ENCODE measurements at places on chromosomes 13 and 19.

DNA sequence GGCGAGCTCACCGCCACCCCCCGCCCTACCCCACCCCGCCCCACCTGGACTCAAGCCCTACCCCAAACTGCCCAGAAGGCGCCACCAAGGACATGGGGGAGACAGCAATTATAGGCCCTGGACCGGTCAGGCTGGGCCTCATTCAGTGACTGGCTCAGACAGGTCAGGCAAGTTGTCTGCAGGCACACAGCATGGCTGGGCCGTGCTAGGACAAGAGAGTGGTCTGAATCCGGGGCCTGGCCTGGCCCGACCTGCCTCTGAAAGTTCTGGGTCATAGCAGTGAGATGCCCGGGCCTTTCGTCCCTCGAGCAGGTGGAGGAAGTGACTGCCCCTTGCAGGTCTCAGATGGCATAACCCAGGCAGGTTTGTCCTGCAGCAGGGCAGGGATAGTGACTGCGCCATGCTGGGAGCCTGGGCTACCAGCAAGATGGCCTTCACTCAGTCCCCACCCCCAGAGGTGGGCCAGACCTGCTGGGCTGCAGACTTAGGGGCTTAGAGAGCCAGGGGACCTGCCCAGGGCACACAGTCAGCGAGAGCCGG is 21.0 kb downstream of the COMP start:
- no peak for DNase-seq

DNA sequence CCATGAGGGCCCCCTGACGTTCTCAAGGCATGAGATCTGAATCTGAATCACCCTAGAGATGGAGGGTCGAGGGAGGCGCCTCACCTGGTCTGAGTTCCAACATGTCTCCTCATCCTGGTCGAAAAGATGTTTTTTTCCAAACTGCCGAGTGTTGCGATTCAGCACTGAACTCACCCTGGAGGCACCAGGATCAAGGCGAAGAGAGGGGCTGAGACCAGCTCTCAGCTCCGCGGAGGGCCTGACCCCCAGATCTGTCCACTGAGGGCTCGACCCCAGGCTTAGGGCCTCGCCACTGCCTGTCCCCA is 555 bp downstream of the NR2C2AP start:
- no peak for DNase-seq

DNA sequence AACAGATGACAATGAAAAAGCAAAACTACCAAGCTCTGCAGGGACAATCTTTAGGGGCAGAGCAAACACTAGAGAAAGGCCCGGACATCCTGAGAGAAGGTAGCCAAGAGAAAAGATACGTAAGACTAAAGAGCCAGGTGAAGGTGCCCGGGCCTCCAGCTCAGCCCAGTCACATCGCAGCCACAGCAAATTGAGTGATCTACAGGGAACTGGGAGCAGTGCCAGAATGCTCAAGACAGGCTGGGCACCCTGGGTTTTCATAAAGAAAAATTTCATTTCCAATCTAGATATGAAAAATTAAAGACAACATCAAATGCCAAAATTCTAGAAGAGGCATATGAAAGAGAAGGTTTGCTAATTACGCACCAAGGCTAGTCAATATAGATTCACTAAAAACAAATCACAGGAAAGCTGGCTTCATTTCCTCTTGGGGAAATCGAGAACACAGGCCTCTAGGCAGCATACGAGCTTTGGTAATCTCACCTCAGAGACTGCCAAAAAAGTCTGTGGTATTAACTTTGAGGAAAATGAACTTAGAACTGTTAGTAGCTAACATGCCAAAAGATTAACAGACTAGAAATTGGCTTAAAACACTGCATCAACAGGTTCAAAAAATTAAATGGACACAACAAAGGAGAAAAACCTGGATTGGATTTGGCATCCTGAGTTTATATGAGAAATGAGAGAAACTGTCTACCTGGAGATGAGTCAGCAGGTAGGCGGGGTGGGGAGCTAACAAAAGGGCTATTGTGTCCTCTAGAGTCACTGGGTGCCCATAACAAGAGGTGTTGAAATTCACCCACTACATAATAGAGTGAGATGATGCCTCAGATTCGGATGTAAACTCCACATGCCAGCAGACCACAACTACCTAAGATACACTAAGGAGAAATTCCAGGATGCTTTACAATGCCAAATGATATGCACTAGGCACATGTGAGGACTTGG is 6.6 kb downstream of the ANKRD10 start:
- DNase-seq: no peak

DNA sequence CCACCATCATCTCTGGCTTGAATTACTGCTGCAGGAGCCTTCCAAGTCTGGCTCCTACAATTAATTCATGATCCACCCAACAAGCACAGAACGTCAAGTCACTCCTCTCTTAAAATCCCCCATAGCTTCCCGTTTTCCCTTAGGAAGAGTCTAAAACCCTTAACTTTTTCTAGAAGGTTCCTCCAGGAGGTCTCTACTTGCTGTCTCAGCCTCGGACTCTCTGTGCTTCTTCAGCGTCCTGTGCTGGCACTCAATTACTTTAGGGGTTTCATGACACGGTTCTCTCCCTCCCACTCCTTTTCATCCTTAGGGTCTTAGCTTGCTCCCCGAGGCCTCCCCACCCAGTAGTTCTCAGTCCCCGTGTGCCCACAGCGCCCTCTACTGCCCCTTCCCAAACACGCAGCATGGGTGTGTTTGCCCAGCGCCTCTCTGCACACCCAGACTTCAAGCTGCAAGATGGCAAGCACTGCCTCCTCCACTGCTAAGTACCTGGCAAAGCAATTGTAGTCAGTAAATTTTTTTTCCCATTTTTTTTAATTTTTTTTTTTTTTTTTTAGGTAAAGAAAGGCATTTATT is 25.8 kb upstream of the MAP3K10 start:
- no peak for DNase-seq

DNA sequence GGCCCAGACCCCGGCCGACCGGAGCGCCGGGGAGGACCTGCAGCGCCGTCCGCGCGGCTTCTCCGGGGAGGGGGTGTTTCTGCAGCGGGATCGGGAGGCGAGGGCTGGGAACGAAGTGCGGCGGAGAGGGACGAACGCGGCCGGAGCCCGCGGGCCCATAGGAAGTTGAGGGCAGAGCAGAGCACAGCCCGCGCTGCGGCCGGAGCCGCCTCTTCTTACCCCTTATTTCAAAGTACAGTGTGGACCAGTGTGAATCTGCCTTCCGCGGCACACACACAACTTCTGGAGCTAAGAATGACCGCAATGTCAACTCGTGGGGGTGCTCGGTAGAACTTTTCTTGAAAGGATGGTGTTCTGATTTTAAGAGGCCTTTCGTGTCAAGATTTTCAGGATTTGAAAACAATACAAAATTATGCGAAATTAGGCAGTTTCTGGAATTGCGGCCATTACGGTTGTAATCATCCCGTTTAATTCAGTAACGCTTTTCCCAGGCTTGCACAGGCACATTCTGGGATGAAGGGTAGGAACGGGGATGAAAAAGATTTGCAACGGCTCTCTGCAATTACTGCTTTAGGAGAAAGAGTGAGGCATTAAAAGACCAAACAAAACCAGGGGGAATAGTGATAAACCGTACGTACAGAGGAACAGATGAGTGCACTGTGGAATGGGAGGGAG is 821 bp downstream of the TDRD3 start:
- peak; percentile 78 for DNase-seq

All from coronary artery (tissue), 2 donors.